Fibroblast of pulmonary artery (primary cell): ENCODE measurements at places on chromosomes 1 and 21.
A peak's percentile ranks its signal among the peaks of the same experiment; 100 is the strongest.

GRCh38 chr21:35987475-35987874 is 72.9 kb downstream of the SETD4 start:
- no peak for DNase-seq

- peak; percentile 86 for DNase-seq
Measured at GRCh38 chr1:33181921-33182341, at the start of gene TRIM62. Gene TRIM62, minus strand, starts transcription at chr1:33182043. Its CDS starts 611 bp downstream, at chr1:33181432.

DNA sequence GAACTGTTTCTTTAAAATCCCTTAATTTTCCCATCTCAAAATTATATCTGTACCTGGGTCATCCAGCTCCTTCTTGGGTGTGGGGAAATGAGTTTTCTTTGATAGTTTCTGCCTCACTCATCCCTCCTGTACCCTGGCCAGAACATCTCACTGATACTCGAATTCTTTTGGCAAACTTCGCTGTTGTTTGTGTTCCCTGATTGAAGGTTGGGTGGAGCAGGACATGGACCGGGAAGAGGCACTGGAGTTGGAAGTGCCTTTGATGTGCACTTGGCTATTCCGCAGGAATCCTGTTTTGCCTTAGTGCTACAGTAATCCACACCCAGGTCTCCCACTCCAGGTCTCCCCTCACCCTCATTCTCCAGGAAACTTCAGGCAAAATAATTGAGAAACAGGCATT is 11.2 kb downstream of the MINDY1 start:
- no peak for DNase-seq

GRCh38 chr1:56411484-56412180 is 167.7 kb downstream of the PLPP3 start:
- DNase-seq: peak; percentile 62

DNA sequence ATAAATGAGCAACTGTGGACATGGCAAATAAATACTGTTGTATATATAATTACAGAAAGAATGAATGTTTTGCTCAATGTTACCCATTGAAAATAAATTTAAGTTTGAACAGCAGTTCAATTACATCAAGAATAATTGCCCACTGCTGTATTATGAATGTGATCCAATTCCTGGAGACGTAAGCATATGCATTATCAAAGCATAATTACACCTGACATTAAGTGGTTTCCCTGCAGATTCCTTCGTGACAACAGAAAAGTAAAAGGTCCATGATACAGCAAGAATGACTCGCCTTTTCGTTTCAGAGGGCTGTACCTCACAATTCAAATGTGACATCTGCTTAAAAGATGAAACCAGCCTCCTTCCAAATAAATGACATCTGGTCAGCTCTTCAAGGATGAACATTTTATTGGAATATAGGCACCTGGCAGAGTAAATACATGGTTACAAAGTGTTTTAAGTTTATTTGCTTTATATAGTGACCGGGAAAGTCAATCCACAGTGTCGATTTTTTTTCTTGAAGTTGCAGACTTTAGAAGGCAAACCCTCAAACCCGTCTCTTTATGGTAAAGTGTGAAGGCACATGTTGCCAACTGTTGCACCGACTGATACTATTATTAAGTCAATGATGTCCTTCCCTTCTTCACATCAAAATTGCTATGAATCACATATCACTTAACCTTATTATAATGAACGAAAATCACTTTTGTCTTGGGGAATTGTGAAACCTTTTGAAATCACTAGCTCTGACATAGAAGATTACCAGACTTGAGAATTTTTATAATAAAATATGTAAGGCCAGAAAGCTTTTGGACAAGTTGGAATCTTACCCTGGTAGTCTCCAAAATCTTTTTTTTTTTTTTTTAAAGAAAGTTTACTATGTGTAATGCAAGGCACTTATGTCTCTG is 36.2 kb upstream of the EDEM3 start:
- DNase-seq: no peak

GRCh38 chr1:163054181-163054591 is 15.0 kb upstream of the RGS4 start:
- DNase-seq: no peak

DNA sequence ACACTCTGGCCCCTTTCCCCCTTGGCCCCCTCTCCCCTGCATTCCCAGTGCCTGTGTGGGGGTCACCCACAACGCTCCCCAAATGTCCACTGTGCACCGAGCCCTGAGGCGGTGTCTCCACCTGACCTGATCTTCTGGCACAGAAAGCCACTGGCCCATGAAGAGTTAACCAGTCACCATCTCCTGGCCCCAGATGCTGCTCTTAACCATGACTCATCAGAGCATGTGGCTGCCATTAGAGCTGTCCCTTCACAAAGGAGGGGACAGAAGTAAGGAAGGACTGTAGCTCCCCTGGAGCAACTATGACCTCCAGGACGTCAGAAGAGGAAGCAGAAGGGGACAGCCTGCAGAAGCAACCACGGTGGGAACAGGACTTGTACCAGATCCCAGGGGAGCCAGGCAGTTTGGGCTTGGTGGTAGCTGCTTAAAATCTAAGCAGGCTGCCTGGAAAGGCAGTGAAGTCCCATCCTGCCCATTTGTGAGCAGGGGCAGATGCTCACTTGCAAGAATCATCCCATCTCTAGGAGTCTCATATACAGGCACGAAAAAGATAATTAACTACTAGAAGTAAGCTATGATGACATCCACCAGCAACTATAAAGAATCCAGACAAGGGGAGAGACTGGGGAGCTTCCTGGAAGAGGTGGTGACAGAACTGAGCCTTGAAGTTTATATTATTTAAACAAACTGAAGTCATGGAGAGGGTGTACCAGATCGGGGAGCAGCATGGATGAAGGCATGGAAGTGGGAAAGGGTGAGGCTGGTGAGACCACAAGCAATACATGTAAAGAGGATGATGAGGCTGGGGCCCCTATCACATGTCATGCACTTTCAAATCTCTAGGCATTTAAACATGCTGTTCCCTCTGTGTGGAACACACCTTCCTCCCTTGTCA is 1.1 kb upstream of the TTC39A start:
- peak; percentile 41 for DNase-seq

DNA sequence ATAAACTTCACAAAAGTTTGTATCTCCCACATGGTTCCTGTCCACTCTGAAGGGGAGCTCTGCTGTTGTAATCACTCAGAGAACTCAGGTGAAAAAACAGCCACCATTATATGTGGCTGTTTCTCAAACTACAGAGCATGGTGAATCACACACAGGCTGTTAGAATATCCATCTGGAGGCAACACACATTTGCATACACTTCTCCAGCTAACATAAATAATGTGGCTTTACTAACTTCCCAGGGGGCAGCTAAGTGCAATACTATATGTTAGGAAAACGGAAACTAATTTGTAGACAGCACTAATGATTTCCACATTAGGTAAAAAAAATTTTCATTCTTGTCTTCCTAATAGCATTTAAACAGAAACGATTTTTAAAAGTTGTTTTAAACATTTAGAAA is 49.3 kb downstream of the PTGFR start:
- DNase-seq: no peak

DNA sequence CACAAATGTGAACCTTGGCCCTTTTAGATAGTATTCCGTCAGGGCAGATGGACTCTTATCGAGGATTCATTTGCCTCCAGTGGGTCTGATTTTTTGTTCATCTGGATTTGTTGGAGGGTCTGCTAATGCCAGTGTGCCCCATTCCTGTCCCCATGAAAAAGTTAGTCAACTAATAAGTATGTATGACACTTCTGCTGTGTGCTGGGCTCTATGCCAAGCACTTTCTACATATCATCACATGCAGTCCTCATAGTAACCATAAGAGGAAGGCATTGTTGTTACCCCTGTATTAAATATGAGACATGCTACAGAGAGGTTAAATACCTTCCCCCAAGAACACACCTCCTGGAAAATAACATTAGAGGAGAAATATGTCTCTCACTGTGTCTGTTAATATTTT is 46.6 kb upstream of the MAB21L3 start:
- DNase-seq: peak; percentile 35

- no peak for DNase-seq
Measured at GRCh38 chr1:204697893-204698292, 12.4 kb upstream of the LRRN2 start.

GRCh38 chr1:180031664-180032063 is 77.1 kb downstream of the CEP350 start:
- DNase-seq: no peak

GRCh38 chr1:167473761-167474160 is 44.6 kb downstream of the CD247 start:
- DNase-seq: no peak

DNA sequence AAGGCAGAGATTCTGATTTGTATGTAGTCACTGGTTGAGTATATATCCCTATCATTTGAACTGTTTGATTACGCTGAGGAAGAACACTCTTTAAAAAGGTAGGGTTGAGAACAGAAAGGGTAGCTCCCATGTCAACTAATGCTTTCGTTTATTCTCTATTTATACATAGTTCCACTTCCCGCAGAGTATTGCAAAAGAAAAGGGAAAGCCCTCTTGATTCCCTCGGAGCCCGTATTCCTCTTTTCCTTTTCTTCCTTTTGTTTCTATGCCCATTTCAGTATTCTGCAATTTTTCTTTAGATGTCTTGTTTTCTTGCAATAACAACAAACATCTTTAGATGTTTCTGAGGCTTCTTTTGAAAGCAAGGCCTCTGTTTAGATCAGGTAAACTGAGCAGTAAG is 78.2 kb downstream of the DNTTIP2 start:
- no peak for DNase-seq

- DNase-seq: no peak
Measured at GRCh38 chr1:53349968-53350852, 22.3 kb upstream of the LRP8 start.

GRCh38 chr1:109262231-109263055 is 13.1 kb downstream of the CELSR2 start:
- no peak for DNase-seq

DNA sequence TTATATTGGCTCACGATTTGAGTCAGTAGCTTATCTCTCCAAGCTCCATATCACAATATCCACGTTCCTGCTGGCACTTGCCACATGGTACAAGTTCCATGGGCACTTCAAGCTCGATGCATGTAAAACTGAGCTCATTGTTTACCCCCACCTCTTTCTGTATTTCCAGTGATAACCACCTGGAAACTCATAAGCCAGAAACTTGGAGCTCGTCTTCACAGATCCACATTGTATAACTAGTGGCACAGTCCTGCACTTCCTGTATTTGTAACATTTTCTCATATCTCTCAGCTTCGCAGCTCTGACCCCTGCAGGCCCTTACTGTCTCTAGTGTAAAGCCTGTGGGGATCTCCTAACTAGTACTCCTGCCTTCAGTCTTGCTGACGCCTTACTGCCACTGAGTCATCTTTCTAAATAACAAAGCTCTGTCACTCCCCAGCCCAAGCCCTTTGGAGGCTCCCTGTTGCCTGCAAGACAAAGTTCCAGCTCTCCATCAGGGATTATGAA is 6.5 kb upstream of the C2CD4D start:
- peak; percentile 65 for DNase-seq

GRCh38 chr1:209710847-209711246 is 6.2 kb downstream of the HSD11B1 start:
- no peak for DNase-seq

- peak; percentile 64 for DNase-seq
Measured at GRCh38 chr1:211625040-211625439, 46.1 kb upstream of the SLC30A1 start.

GRCh38 chr1:179353546-179353945 is 12.2 kb upstream of the AXDND1 start:
- peak; percentile 80 for DNase-seq

GRCh38 chr1:36256558-36257374 is 32.5 kb downstream of the THRAP3 start:
- no peak for DNase-seq

DNA sequence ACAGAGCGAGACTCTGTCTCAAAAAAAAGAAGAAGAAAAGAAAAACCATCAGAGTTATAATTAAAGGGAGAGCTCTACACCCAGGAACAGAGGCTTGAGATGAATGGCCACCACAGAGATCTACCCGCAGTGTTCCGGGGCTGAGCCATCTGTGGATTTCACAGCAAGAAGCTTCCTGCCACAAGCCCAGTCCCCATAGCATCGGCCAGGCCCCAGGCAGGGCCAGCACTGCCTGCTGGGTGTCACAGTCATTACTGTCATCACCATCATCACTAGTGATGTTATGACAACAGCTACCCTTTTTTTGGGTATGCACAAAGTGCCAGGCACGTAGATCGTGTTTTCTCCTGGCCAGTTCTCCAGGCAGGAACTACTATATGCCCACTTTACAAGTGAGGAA is 111.6 kb upstream of the VAMP3 start:
- no peak for DNase-seq

DNA sequence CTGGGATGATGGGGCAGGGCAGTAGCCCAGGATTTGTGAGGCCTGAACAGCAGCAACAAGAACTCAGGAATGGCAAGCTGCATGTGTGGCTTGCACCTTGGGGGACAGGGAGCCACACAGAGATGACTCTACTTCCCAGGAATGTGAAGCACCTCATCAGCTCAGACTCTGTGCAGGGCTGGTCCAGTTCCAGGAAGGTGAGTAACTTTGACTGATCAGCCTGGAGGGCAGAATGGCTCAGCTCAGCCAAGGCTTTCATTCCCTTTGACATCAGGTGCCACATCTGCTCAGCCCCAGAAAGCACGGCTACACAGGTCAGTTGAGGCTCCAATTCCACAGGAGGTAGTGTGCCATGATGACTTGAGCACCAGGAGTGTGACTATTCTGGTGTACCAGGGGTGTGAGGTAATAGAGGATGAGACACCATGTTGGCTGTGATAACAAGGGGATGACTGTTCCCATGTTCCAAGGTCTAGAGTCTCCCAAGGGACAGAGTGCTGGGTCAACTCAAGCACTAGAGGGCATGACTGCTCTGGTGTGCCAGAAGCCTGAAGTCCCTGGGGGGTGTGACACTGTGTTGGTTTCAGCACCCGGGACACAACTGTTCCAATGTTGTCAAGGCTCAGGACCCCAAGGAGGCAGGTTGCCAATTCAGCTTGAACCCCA is 625.8 kb upstream of the ADGRL2 start:
- peak; percentile 23 for DNase-seq

DNA sequence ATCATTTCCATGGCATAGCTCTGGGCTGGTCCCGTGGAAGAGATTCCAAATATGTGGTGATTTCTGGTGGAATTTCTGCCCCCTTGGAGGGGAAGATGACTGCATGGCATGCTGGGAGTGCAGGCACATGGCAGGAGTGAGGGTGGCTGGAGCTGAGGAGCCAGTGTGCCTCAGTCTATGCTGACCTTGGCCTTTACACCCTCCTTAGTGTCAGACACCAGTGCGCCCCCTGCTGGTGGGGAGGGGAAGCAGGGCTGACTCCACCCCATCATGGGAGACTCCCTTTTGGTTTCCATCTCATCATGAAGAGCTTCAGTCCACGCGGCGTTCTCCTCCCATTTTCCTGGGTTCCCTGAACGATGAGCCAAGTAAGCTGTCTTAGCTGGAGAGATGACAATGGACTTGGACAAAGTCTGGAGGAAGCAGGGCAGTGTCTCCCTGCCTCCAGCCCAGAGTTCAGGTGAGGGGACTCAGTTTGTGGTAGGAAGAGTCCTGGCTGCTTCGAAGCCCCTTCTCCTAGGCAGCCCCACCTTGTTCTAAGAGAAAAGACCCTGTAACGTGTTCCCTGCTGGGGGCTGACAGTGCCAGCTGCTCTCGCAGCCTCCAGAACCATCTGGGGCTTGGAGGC is 10.3 kb downstream of the ALX3 start:
- peak; percentile 35 for DNase-seq

GRCh38 chr21:37631319-37632117 is 264.9 kb downstream of the DYRK1A start:
- DNase-seq: peak; percentile 16
